ENCODE measurements at places on chromosomes 5 and 9.

DNA sequence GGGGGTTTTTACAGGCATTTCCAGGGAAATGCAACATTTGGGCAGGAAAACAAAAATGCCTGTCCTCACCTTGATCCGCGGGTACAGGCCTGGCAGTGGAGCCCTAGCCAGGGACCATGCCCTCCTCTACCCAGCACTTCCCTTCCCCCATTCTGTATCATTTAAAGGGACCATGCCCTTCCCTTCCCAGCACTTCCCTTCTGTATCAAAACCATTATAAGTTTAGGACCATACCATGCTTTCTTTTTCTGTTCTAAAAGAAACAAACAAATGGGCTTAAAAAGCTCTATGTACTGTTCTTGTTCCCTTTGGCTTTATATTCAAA, 166.9 kb upstream of the ZNF608 start:
- DNase-seq = no peak

DNA sequence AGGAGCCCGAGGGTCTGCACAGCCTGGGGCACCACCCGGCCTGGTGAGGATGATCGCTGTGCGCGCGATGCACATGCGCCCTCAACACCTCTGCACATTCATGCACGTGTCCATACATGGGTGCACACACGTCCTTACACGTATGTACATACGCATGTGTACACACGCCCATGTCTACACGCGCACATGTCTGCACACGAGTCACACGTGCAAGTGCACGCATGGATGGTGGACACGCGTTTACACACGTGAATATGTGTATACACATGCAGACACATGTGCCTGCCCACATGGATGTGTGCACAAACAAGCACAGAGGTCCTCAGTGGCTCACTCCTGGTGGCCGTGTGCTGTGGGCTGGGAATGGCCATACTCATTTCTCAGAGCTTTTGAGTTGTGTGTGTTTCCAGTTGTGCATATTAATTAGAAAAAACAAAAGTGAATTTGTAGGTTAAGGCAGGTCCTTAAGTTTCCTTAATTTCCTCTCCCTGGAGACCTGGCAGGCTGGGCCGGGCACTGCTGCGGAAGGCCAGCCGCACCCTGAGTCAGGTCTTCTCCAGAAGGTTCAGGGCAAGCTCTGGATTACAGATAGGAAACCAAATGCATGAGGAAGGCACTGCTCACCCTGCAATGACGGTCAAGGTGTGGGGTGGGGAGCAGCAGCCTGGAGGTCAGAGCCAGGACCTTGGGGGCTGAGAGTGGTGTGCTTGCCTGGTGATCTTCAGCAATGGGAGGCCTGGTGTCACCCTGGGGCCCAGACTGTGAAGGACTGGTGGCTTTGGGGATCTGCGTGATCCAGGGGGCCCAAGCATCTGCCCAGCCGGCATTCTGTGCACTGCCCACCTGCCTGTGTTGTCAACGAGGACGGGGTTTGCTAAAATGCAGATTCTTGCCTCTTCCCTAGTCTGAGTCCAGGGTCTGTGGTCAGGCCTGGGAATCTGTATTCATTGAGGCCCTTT, 1.3 kb upstream of the RNU6ATAC start:
- DNase-seq = peak; percentile 41

- no peak for DNase-seq
Observed at GRCh38 chr5:43400082-43400481, 12.1 kb downstream of the CCL28 start.

DNA sequence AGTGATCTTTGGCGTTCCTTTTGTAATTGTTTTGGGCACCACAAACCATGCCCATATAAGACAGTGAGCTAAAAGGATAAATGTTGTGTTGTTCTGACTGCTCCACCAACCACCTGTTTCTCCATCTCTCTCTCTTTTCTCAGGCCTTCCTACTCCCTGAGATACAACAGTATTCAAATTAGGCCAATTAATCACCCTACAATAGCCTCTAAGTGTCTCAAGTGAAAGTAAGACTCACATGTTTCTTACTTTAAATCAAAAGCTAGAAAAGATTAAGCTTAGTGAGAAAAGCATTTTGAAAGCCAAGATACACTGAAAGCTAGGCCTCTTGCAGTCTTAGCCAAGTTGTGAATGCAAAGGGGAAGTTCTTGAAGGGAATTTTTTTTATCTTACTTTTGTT, 268.8 kb upstream of the NREP start:
- DNase-seq = no peak

DNA sequence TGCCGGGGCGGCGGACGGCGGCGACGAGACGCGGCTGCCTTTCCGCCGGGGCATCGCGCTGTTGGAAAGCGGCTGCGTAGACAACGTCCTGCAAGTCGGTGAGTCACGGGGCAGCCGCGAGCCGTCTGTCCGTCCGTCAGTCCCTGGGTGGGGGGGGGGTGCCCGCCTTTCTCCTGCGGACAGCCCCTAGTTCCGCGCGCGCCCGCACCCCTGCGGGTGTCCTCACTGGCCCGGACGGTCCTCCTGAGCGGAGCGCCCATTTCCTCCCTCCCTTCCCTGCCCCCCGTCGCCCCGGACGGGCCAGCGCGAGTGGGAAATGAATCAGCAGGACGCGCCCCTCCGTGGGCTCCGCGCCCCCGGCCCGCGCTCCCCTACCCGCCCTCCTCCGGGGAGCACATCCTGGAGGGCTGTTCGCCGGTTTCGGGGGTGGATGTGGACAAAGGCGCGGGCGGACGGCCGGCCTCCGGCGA, 828 bp downstream of the ZSWIM6 start:
- peak; percentile 15 for DNase-seq

Measured in stimulated activated CD4-positive, alpha-beta T cell treated with anti-CD3 and anti-CD28 coated beads, Interleukin-12 subunit alpha, Interleukin-12 subunit beta, amount 100 ng/mL, for 4 hours (primary cell).